A549 treated with CpdA at 1 μM for 4 hours (cell line): ENCODE measurements at places on chromosomes 12 and 14. TPM values are rescaled to one million over a fixed set of nuclear protein-coding genes. Genes with fewer than 3 reads are reported as not detected.

TSPAN9 gene
- 16.7 to 22.0 TPM (median 19.1 TPM) in 5 replicates for total RNA-seq

BBS10 gene
- 3.8 to 4.6 TPM (median 4.2 TPM) in 5 replicates for total RNA-seq

UBR7 gene
- 24.8 to 38.3 TPM (median 27.8 TPM) in 5 replicates for total RNA-seq

NANOG gene
- total RNA-seq: not detected in 5 replicates

ASCL4 gene
- total RNA-seq: not detected in 5 replicates

ASPG gene
- total RNA-seq: 0.02 TPM in 1 of 5 replicates, not detected in the others

PAX9 gene
- 1.8 to 2.7 TPM (median 2.3 TPM) in 5 replicates for total RNA-seq

STAB2 gene
- not detected in 5 replicates for total RNA-seq

SDS gene
- total RNA-seq: 0.31 to 0.64 TPM (median 0.54 TPM) in 5 replicates

OVCH1 gene
- not detected in 5 replicates for total RNA-seq

A2M gene
- total RNA-seq: 0.47 TPM in 1 of 5 replicates, not detected in the others

TBX3 gene
- total RNA-seq: 16.9 to 20.2 TPM (median 19.7 TPM) in 5 replicates

KRT74 gene
- not detected in 5 replicates for total RNA-seq

WNT1 gene
- total RNA-seq: 0.07 TPM in 1 of 5 replicates, not detected in the others

NRXN3 gene
- 0.90 to 1.2 TPM (median 1.1 TPM) in 5 replicates for total RNA-seq

KRT6A gene
- total RNA-seq: 0.15 to 0.42 TPM (median 0.29 TPM) in 5 replicates

CCDC198 gene
- 2.8 to 4.0 TPM (median 3.6 TPM) in 5 replicates for total RNA-seq

KLRC2 gene
- 1.0 to 2.2 TPM (median 1.4 TPM) in 5 replicates for total RNA-seq

VPS29 gene
- 137 to 162 TPM (median 151 TPM) in 5 replicates for total RNA-seq

RD3L gene
- not detected in 5 replicates for total RNA-seq

WNT5B gene
- total RNA-seq: 1.4 to 2.9 TPM (median 2.1 TPM) in 5 replicates

PLA2G1B gene
- not detected in 5 replicates for total RNA-seq

KTN1 gene
- 105 to 157 TPM (median 114 TPM) in 5 replicates for total RNA-seq

CISTR gene
- not detected in 5 replicates for total RNA-seq

PRMT5 gene
- 106 to 126 TPM (median 120 TPM) in 5 replicates for total RNA-seq

RFLNA gene
- total RNA-seq: 0.13 to 0.24 TPM (median 0.17 TPM) in 3 of 5 replicates, not detected in the others

SLC2A14 gene
- total RNA-seq: 0.03 to 0.08 TPM in 2 of 5 replicates, not detected in the others

RASSF3 gene
- total RNA-seq: 29.7 to 34.9 TPM (median 32.5 TPM) in 5 replicates

SERPINA9 gene
- total RNA-seq: 0.03 TPM in 1 of 5 replicates, not detected in the others
